ENCODE measurements at places on chromosomes 4 and X.

DNA sequence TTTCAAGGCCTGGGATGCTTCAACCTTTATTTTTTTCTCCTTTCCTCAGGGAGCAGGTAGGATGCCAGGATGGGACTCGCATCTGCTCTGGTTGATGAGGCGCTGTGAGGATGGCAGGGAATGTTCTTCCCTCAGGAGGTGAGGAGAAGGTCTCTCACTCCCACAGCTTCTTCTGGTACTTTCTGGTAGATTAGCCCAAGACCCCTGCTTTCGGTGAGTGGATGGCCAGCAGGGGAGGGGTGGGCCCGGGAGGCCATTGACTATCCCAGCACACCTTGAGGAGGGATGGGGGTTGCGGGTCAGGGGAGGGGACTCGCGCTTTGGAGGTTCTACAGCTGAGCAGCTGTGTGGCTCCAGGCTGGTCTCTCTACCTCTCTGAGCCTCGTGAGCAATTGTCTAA, 14.8 kb downstream of the CYTL1 start:
- no peak for DNase-seq

DNA sequence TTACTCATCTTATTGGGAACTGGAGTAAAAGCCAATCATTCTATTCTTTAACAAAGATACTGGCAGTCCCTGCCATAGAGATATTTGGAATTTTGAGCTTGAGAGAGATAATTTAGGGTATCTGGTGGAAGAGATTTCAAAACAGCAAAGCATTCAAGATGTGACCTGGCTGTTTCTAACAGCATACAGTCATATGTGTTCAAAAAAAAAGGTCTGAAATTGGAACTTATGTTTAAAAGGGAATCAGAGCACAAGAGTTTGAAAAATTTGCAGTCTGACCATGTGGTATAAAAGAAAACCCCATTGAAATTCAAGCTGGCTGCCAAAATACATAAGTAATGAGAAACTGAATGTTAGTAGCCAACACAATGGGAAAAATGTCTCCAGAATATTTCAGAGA, 42.2 kb downstream of the UGT2B10 start:
- no peak for DNase-seq

DNA sequence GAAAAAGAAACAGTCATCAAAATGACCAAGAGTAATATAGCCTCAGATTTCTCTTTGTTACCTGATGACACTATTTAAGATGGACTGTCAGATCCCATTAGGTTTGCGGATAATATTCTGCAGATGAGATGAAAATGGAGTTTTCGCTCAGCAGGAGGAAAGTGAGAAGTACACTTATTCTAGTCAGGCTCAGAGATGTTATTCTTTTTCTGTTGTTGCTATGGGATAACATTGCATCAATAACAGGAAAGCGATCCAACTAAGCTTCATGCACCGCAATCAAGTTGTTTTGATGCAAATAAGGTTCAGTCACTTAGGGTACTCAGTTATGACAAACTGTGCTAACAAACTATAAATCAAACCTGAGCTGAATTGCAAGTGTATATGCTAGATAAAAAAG, 415.0 kb downstream of the CCSER1 start:
- DNase-seq: no peak

DNA sequence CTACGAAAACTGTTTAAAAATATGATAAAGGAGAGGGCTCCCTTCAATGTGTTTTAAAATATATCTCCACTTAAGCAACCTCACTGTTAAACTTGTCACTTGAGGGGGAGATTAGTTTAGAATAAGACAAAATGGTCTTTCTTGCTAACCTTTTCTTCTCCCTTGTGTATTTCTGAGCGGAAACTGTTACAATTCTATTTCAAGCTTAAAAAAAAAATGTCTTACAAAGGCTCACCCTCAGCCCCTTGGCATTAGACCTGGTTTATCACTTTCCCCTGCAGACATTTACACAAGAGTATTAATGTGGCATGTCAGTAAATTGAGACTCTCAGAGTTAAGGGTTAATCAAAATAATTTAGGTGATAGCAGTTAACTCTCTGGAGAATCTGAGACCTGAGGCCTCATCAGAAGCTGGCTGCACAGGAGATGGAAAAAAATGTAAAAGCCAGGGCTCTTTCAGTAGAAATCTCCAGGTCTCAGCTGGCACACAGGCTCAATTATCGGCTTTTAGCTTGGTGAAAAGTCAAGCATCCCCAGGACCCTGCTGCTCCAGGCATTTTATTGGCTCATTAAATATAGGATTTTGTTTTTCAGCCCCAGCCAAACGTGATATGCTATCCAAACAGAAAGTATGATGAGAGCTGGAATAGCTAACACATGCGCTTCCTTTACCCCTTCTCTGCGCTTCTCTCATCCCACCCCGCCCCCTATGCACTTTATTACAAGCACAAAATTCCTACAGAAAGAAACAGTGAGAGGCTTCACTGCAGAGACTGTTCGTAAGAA, 130.5 kb downstream of the PPA2 start:
- no peak for DNase-seq

DNA sequence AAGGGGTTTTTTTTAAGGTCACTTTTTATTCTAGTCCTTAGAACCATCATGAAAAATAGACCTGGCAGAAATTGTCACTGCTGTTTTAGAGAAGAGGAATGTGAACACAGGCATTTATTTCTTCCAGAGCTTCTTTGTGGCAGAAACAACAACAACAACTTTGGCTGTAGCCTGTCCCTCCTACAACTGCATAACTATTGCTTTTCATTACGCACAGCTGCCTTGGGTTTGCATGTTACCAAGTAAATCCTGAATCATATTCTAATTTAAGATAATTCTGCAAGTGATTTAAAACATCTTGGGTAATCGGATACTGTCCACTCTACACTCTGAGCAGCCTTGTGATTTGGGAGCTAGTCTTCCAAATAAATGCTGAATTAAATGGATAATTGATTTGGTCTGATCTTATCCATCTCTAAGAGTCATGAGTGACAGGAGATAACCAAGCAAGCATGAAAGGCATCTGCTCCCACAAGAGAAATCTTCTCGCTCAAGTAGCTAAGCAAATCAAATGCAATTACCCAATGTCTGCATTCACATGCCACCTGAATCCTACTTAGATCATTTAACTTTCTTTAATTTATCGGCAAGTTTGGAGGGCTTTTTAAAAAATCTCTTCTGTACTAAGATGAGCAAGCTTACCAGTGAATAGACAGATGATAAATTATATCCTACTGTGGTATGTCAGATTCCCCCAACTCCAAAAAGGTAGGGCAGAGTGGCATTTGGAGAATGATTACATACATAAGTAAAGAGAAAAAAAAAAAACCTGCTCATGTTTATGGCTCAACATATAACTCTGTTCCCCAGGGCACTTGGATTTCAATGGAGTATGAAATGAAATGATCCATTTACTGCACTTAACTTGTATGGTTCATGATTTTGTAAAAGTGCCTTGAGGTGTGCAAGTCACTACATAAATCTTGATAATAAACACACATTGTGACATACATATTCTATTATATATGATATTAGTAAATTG, 73.6 kb downstream of the EGF start:
- no peak for DNase-seq

- no peak for DNase-seq
These were observed 12.2 kb downstream of the EPHA5 start for GRCh38 chr4:65658117-65658516.

GRCh38 chr4:39559626-39560025, 32.4 kb upstream of the UGDH start:
- no peak for DNase-seq

DNA sequence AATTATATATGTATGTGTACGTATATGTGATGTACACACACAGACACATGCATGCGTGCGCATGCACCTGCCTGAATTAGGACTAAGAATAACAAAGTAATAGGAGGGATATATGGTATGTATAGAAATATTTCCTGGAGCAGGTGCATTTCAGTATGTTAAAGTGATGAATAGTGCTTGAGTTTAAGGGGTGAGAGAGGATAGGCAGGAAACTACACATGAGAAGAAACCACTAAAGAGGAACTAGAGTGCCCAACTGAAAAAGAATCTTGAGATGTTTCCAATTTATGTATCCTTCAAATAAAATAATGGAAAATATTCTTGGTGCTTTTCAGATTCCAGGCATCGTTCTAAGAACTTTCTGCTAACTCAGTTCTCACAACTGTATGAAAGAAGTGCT, 52.6 kb upstream of the UNC5C start:
- no peak for DNase-seq

GRCh38 chrX:120604361-120604782, 471 bp downstream of the MCTS1 start:
- no peak for DNase-seq

GRCh38 chr4:6153874-6154273, 46.5 kb downstream of the JAKMIP1 start:
- no peak for DNase-seq

DNA sequence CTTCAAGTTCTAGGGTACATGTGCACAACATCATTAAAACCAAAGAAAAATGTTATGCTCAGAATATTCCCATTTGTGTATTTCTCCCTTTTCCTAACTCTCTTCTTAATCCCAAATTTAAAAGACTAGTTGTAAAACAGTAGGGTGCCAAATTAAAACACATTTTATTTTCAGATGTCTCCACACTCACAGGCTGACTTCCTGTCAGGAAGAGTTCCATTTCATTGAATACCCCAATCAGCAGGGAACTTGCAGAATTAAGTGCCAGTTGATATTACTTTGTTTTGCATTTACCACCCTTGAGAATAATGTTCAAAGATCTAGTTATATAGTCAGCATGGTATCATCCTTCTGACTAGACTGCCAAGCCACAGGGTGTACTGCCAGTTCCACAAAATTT, 207.9 kb downstream of the MAB21L2 start:
- no peak for DNase-seq

DNA sequence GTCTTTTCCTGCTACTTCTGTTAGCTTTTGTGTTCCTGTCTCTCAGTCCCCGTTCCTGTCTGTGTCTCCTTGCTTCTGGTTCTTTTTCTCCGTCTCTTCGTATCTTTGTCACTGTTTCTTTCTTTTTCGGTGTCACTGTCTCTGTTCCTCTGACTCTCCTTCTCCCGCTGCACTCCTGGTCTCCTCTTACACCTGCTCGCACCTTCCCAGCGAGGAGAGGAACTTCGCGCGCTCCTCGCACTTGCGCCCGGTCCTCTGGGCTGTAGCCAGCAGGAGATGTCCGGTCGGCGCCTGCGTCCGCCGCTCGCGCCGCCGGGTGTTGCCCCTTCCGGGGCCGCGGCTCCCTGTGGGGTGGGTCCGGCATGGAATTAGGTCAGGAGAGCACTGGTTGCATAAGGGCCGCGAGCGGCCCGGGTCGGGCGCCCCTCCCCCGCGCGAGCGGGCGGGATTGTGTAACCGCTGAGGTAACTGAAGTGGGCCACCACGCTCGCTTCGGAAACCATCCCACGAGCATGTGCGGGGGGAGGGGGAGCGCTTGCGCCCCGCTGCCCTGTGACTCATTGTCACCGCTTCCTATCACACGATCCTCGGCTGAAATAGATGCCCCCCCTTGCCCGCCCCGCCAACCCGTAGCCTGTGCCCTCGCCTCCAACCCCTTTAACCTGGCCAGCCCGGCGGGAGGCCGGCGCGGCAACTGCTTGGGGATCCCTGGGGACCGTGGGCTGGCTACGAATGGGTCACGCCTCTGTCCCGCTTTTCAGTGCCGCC, 1.6 kb downstream of the LONRF3 start:
- DNase-seq: no peak

- DNase-seq: no peak
These were observed 91.8 kb downstream of the PDE5A start for GRCh38 chr4:119536572-119537528.

- no peak for DNase-seq
These were observed 141.5 kb upstream of the RBPJ start for GRCh38 chr4:26179316-26179760.

DNA sequence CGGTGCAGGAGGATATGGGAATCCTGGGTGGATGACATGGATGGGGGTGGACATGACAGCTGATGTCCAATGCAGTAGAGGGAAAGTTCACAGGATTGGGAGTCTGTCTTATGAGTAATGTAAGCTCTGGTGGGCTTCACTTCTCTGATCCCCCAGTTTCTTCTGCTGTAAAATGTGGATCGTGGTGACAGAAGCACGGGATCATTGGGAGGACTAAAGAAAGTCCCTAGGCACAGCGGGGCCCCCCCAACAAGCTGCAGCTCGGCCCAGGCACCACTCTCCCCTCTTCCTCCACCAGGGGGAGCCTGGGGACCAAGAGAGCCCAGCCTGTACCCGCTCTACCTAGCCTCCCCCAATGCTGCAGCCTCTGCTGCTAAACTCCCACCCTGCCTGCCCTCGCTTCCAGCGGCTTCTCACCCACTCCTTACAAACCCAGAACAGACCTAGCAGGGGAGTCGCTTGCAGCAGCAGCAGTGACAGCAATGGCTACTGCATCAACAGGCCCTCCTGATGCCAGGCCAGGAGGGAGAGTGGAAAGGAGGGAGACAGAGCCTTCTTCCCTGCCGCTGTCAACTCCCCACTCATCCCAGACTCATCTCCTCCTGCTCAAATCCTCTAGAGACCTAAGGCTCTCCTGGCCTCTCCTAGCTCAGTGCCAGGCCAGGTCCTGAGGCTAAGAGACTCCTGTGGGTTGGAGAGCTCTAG, 36.1 kb upstream of the IQSEC2 start:
- DNase-seq: peak; percentile 44

GRCh38 chrX:119402588-119402987, 3.5 kb downstream of the SLC25A43 start:
- no peak for DNase-seq

- no peak for DNase-seq
These were observed 38.6 kb downstream of the ADGRA3 start for GRCh38 chr4:22477136-22477812.

DNA sequence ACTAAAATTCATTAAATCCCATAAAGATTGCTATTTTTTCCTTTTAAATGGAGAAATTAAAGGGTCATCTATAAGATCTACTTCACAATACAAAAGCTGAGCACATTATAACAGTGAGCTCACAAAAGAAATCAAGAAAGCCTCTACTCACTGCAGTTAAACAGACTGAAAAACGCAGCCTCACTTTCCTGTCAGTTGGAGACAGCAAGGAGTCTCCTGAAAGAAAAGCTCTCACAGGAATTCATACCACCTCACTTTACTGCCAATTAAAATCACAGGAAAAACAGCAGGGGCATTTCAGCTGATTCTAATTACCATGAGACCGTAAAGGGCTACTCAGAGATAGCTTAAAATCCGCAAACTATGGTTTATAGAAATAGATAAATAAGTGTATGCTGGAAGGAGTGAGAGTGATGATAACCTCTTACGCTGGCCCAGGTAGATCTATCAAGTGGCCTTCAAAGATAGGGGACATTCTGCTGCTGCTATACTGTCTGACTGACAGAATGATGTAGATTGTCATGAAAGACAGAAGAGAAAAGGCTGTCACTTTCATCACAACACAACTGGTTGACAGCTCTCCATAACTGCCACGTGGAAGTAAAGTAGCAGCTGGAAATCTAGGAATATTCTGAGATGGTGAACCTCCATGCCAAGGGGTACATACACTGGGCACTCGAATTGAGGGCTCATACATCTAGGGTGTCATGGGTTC, 1333.7 kb upstream of the DIAPH2 start:
- no peak for DNase-seq

- DNase-seq: no peak
These were observed 4.6 kb upstream of the CD99L2 start for GRCh38 chrX:150903110-150903508.

GRCh38 chr4:138404251-138404650, 162.1 kb upstream of the SLC7A11 start:
- no peak for DNase-seq

GRCh38 chr4:26017531-26017930, 103.5 kb downstream of the SMIM20 start:
- DNase-seq: no peak

Measured in SHP77 (cell line).